COLO829 (cell line): ENCODE measurements at places on chromosomes 5 and 9.

- no peak for DNase-seq
Measured at GRCh38 chr5:175104677-175105076, 339.3 kb downstream of the DRD1 start.

GRCh38 chr9:97507428-97507984 is 6.0 kb downstream of the TMOD1 start:
- DNase-seq: no peak

- no peak for DNase-seq
Measured at GRCh38 chr5:39566891-39567290, 142.1 kb upstream of the DAB2 start.

GRCh38 chr5:103785569-103785968 is 223.0 kb upstream of the NUDT12 start:
- no peak for DNase-seq

DNA sequence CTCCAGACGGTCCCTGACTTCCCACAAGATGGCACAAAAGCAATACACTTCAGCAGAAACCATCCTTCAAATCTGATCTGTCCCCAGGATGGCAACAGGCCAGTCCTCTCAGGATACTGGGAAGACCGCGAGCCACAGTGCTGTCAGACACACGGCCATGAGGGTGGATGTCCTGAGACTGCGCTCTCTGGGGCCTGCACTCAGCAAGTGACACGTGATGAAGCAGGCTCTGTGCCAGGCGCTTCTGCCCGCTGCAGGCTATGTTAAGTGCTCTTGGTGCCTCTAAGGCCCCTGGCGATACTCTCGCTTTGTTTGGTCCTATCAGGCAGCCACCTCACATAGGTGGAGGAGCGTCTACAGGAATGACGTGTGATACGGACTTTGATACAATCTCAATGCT is 7.1 kb downstream of the BRD9 start:
- DNase-seq: no peak

GRCh38 chr9:123322273-123323195 is 33.5 kb upstream of the CRB2 start:
- no peak for DNase-seq

DNA sequence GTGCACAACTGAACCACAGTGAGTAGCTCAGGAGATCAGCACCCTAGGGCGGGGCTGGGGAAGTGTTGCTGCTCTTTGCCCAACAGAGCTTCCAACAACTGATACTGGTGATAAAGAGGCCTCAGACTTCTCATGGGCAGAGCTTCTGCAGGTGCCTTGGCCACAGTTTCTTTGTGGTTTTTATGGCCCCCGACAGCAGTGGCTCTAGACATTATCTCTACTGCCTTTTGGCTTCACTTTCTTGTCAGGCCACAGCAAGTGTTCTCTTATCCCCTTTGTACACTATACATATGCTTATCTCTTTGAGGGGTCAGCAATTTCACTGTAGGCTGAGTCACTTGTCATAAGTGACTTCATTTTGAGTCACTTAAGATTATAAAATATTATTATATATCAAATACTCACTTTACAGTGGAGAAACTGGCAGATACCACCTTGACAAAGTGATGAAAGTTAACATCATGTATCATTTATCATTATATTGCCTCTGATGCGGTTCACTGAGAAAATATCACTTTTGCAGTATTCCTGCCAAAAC is 90.9 kb upstream of the COX7C start:
- DNase-seq: no peak
